ENCODE measurements at places on chromosomes 3 and 15.

DNA sequence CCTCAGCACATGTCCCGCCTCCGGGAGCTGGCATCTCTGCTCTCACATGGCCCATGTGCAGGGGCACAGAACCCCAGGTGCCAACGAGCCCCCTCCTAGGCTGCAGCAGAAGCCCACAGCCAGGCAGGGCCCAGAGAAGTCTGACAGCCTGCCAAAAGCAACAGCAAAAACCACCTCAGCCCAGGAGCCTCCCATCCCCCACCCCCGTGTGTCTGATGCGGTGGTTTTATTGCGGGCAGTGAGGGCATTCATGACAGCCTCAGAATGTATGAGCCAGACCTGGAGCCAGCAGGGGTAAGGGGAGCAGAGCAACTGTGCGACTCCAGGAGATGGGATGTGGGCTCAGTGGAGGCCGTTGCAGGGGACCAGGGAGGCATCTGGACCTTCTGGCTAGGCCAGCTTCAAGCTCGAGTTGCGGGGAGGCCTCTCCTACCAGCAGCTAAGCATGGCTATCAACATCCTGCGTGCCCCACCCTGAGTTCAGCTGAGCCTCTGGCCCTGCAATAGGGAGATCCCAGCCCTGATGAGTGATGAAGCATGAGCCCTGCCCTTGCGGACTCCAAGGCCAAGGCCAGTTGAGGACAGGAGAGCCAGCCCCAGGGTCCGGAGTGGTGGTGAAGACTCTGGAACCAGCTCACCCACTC lies 52.5 kb downstream of the CYP11A1 start:
- no peak for DNase-seq

DNA sequence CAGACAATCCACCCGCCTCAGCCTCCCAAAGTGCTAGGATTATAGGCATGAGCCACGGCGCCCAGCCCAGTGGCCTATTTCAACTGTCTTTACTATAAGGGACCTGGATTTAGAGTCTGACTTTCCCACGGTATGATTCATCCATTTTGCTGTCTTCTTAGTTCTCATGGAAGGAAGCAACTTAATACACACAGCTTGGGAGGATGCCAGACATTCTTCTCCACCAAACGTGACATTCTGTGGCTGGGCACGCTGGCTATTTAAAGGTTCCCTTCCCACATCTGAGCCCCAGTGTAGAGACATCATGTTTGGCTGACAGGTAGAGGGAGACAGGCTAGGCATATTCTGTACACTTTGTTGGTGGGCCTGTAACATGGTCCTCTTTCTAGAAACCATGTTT lies 26.2 kb downstream of the FAM43A start:
- DNase-seq: no peak

GRCh38 chr15:91104111-91104510 lies 4.1 kb downstream of the SV2B start:
- DNase-seq: no peak

- DNase-seq: no peak
These were observed 6.7 kb downstream of the CA12 start for GRCh38 chr15:63374686-63375520.

- DNase-seq: no peak
These were observed 28.7 kb downstream of the GPR171 start for GRCh38 chr3:151174351-151174750.

- DNase-seq: peak; percentile 58
These were observed 29.8 kb upstream of the SENP5 start for GRCh38 chr3:196837819-196838420.

DNA sequence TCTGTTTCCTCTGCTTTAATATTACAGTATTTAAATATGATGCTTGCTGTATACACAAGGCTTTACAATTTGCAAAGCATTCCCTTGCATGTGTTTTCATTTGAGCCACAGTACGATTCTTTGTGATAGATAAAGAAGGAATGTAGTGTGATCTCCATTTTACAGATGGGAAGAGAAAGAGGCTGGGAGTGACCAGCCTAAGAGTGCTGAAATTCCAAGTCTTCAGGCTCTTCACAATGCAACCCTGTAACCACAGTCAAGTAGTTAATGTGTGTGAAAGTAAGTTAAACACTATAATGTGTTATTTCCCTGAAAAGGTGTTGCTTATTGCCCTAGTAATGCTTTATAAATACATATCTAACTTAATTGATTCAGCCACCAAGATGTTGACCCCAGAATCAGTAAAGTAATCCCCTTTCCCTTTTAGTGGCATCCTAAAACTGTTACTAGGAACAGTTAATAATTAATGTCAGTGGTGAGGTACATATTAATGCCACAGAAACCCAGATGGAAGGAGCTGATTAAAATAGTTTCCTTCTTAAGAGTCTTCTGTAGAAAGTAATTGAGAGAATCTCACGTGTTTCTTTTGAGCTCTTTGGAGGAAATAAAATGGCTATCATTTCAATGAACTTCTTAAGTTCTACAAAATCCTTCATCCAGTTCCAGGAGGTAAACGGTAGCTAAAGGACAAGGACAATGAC lies 110.4 kb downstream of the IL12A start:
- DNase-seq: no peak

- DNase-seq: no peak
These were observed 34.4 kb downstream of the TNK2 start for GRCh38 chr3:195873971-195874370.
